RPMI7951 (cell line): ENCODE measurements at places on chromosomes 4 and X. TPM values are rescaled to one million over a fixed set of nuclear protein-coding genes. Genes with fewer than 3 reads are reported as not detected.

Gene FAM47A
- total RNA-seq = not detected in 2 replicates

Gene TBX22
- not detected in 2 replicates for total RNA-seq

Gene TMEM255A
- total RNA-seq = 0.24 and 0.29 TPM in 2 replicates

Gene TMPRSS11B
- not detected in 2 replicates for total RNA-seq

Gene FGA
- not detected in 2 replicates for total RNA-seq

Gene NAP1L3
- total RNA-seq = 10.3 and 11.4 TPM in 2 replicates
